ENCODE measurements at places on chromosomes 2 and 18.
A peak's percentile ranks its signal among the peaks of the same experiment; 100 is the strongest.

DNA sequence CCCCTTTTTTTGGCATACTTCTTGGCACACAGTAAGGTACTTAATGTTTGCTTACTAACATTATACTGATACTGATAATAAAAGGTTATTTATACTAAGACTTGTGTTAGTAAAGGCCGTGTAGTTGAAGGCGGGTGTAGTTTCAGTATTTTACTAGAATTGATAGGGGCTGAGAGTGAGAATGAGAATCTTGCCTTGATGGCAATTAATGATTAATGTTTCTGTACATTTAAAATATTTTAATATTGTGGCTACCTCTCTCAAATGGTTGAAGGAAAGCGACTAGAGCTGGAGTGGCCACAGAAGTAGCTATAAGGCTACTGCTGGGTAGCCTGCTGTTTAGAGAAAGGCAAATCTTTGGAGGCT is 29.3 kb downstream of the PELI1 start:
- DNase-seq, result no peak

- DNase-seq, result peak; percentile 52
Measured at GRCh38 chr18:59308248-59308937, 10.1 kb downstream of the CPLX4 start.

GRCh38 chr2:1422131-1422530 is 8.9 kb downstream of the TPO start:
- no peak for DNase-seq

- DNase-seq, result no peak
Measured at GRCh38 chr18:13366962-13367892, 148.7 kb downstream of the LDLRAD4 start.

DNA sequence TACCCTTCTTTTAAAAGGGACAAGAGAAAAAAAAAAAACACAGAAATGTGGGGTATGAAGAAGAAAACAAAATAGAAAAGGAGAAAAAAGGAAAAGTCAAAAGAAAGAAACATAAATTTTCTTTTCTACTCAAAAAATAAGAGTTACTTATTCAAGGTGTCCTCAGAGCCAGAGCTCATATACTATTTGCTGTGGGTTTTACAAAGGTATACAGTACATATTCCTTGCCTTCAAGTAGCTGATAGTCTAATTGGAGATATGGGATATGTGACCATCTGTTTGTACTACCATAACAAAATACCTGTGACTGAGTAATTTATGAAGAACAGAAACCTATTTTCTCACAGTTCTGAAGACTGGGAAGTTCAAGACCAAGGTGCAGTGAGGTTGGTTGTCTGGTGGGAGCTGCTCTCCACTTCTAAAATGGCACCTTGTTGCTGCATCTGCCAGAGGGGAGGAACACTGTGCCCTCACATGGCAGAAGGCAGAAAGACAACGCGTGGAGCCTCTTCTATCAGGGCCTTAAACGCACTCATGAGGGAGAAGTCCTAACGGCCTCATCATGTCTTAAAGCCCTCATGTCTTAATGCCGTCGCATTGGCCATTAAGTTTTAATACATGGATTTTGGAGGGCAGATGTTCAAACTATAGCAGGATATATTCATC is 33.9 kb downstream of the NBAS start:
- DNase-seq, result no peak

GRCh38 chr2:198316852-198317396 is 512.5 kb downstream of the PLCL1 start:
- no peak for DNase-seq
